ENCODE measurements at places on chromosomes 11 and 22. TPM values are rescaled to one million over a fixed set of nuclear protein-coding genes. Genes with fewer than 3 reads are reported as not detected.

Gene HBG1
- total RNA-seq: not detected

Gene TRIM29
- total RNA-seq: not detected

Gene PC
- total RNA-seq: 25.1 TPM

Gene TRAPPC4
- 47.6 TPM for total RNA-seq

Gene UBQLN3
- not detected for total RNA-seq

Gene B3GAT1
- total RNA-seq: under 0.01 TPM

Gene DDTL
- total RNA-seq: not detected

Gene OR8G1
- not detected for total RNA-seq

Gene CYTH4
- total RNA-seq: not detected

Gene FREY1
- total RNA-seq: not detected

Gene MMP1
- total RNA-seq: 1.5 TPM

Gene NAALADL1
- 24.6 TPM for total RNA-seq

Gene CSRP3
- total RNA-seq: not detected

Gene ARHGAP42
- 5.5 TPM for total RNA-seq

Gene ESRRA
- 39.2 TPM for total RNA-seq

Gene RIMBP3B
- total RNA-seq: not detected

Gene MIAT
- total RNA-seq: 0.32 TPM

Gene RAG2
- total RNA-seq: not detected

Gene HBB
- total RNA-seq: not detected

Gene NRXN2
- 2.9 TPM for total RNA-seq

Gene FAM83F
- not detected for total RNA-seq

Gene ST3GAL4
- total RNA-seq: 43.1 TPM

Gene CASP5
- total RNA-seq: not detected

Gene ZNF214
- total RNA-seq: 5.8 TPM

Gene OR10D3
- total RNA-seq: not detected

Gene CCDC82
- 6.8 TPM for total RNA-seq

Gene PDGFD
- total RNA-seq: 29.6 TPM

Gene SAAL1
- total RNA-seq: 14.3 TPM

Gene GDPD5
- 5.8 TPM for total RNA-seq

Gene RIMBP3C
- total RNA-seq: 0.18 TPM

Gene HYLS1
- 6.6 TPM for total RNA-seq

Gene SULT4A1
- total RNA-seq: 1.3 TPM

Gene SLN
- not detected for total RNA-seq

Gene CABP4
- not detected for total RNA-seq

Gene GLYATL2
- not detected for total RNA-seq

Gene LRRC10B
- not detected for total RNA-seq

Gene PTDSS2
- 36.3 TPM for total RNA-seq

Gene EXPH5
- not detected for total RNA-seq

Gene THRSP
- not detected for total RNA-seq

Gene CNIH2
- not detected for total RNA-seq

Gene OR4C46
- not detected for total RNA-seq

Gene PIH1D2
- 0.32 TPM for total RNA-seq

Gene CARD10
- total RNA-seq: 5.8 TPM

Gene MMP11
- 6.8 TPM for total RNA-seq

Gene MRPL40
- 24.1 TPM for total RNA-seq

Gene EPS8L2
- total RNA-seq: 11.7 TPM

Gene GDPD4
- not detected for total RNA-seq

Gene TMPRSS4
- total RNA-seq: not detected

Gene ACTN3
- under 0.01 TPM for total RNA-seq

Gene UCP3
- not detected for total RNA-seq

Gene OR52I2
- not detected for total RNA-seq

Gene WBP2NL
- not detected for total RNA-seq

Gene TNNT3
- total RNA-seq: 5.1 TPM

Gene HPX
- 0.49 TPM for total RNA-seq

Gene FOXRED2
- 3.9 TPM for total RNA-seq

All from cardiac atrium fibroblast (primary cell).